ENCODE measurements at places on chromosomes 11 and 22.

GRCh38 chr22:23380911-23381310, 199.2 kb downstream of the IGLL1 start:
- no peak for DNase-seq

DNA sequence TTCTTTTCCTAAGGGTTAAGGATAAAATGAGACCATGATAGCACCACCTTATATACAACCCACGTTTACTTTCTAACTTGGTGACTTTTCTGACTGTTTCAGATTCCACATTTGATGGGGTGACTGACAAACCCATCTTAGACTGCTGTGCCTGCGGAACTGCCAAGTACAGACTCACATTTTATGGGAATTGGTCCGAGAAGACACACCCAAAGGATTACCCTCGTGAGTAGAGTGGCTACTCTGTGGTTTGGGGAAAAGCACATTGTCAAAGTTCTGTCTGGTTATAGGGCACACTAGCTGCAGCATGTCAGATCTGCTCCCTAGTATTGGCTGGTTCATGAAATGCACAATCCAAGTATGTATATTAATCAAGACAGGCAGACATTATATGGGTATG, 117.3 kb downstream of the SPON1 start:
- no peak for DNase-seq

GRCh38 chr22:47836957-47837356, 1074.5 kb downstream of the TBC1D22A start:
- no peak for DNase-seq

GRCh38 chr11:100353083-100353482, 334.0 kb upstream of the ARHGAP42 start:
- no peak for DNase-seq

GRCh38 chr11:68927280-68928135, 23.8 kb downstream of the IGHMBP2 start:
- DNase-seq, result no peak
